CMK (cell line): ENCODE measurements at places on chromosomes 5 and 9.

- DNase-seq: no peak
These were observed 48.9 kb downstream of the ZNF608 start for GRCh38 chr5:124697501-124697900.

- no peak for DNase-seq
These were observed 9.6 kb downstream of the KIF2A start for GRCh38 chr5:62315376-62316175.

- no peak for DNase-seq
These were observed 176.7 kb downstream of the PRR16 start for GRCh38 chr5:120640778-120641177.

- DNase-seq: no peak
These were observed 10.2 kb downstream of the GFRA3 start for GRCh38 chr5:138264183-138264582.

DNA sequence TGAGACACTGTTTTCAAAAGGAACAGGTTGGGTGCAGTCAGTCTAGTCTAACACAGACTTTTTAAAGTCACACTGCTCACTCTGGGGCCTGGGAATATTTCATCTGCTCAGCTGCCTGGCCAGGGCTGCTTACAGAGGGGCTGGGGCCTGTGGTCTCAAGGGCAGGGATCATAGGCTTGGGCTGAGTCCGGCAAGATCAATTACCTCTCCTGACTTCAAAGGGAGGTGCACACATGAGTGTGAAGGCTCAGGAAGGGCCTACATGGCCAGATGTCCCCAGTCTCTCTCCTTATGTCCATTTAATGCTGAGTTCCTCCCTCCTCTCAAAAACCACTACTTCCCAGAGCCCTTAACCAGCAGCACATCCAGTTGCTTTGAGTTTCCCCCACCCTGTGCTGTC, 247.2 kb downstream of the HSPA4 start:
- no peak for DNase-seq

DNA sequence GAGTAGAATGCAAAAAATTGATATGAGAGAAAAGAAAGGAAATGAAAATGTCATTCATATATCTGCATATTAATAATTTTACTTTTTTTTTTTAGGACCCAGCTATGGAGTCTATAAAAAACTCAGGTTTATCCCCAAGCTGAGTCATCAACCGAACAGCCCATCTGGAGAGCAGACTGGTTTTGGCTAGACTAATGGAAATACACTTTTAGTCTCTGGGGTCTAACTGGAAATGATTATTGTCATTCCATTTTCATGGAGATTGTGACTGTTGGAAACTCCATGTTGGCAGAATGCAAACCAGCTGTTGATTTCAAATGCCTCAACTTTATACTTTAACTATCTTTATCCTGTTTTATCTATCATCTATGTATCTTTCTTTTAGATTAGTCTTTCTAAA, 28.7 kb downstream of the ANXA1 start:
- no peak for DNase-seq

- DNase-seq: no peak
These were observed 19.7 kb downstream of the ACSL6 start for GRCh38 chr5:131991593-131992324.

- DNase-seq: no peak
These were observed 162.9 kb upstream of the WWC1 start for GRCh38 chr5:168128557-168128956.

DNA sequence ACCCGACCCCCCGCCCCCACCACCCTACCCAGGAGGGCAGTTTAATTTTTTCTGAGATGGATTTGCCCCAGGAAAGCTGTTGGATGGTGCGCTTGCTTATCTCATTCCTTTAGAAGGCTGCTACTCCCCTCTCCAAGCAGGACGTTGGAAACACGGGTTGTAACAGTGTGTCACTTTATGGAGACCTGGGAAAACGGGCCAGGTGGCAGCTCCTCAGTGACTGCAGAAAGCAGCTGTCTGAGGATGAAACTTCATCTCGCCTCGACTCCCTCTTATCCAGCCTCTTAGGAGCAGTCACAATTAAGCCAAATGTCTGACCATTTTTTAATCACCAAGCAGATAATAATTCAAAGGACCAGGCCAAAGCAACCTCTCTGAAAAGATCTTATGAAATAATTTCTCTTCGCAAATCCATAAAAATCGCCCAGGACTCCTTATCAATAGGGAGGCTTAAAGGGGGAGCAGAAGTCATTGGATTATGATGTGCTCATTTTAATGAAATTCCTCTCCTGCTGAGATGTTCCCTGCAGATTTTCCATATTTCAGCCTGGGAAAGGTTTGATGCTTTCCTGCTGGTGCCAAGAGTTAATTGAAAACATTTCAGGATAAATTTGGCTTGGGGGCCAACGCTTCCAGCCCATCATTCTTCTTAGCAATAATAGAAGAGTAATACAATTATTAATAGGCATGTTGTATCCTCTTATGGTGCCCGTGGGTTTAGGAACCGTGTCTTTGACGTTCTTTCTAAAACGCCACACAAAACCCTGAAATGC, 26.0 kb downstream of the GAS1 start:
- DNase-seq: no peak

DNA sequence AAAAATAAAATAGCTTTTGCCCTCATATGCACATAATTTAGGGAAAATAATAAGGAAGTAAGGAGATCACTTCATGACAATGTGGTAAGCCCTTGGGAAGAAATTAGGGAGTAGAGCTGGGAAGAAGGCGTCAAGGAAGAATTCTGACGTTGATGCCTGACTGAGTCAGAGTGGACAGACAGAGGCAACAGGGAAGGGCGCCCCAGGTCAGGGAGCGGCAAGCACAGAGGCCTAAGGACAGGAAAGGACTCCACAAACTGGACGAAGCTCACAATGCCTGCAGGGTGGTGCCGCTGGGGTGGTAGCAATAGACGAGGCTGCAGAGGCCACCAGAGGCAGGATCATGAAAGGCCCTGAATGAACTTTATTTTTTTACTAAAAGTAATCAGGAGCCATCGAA, 7.6 kb downstream of the DRD1 start:
- DNase-seq: no peak

DNA sequence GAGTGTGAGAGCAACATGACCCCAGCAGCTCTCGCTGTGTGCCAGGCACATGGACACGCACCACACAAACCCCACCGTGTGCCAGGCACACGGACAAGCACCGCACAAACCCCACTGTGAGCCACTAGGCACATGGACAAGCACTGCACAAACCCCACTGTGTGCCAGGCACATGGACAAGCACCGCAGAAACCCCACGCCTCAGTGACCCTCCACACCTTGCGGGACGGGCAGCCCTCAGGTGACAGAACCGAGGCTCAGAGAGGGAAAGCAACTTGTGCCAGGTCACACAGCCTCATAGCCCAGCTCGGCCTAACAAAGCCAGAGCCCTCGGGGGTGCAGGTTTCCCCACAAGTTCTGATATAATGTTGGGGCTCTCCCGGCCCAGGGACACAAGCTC, 2.0 kb upstream of the GPSM1 start:
- DNase-seq: no peak

GRCh38 chr5:53792338-53792737, 231.9 kb downstream of the NDUFS4 start:
- DNase-seq: no peak

- no peak for DNase-seq
These were observed 46.0 kb upstream of the SRFBP1 start for GRCh38 chr5:121915765-121916164.

GRCh38 chr5:38846379-38847011, 683 bp downstream of the OSMR start:
- DNase-seq: no peak

DNA sequence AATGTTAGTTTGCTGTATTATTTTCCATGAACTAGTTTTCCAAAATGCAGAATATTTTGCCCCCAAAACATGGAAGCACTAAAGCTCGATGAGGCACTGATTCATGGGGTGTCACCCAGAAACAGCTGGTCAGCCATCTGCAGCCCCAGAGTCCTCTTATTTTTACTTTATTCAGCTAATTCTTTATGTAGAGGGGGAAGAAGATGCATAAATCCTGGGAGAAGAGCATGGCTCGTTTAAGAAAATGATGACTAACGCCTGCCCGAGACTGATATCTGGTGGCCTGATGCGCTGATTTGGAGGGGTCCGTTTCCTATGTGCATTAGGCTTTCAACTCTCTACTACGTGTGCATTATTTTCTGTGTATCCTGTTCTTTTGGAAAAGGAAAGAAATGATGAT, 390.3 kb upstream of the MEF2C start:
- no peak for DNase-seq

GRCh38 chr9:6440405-6440804, 27.4 kb downstream of the UHRF2 start:
- no peak for DNase-seq

DNA sequence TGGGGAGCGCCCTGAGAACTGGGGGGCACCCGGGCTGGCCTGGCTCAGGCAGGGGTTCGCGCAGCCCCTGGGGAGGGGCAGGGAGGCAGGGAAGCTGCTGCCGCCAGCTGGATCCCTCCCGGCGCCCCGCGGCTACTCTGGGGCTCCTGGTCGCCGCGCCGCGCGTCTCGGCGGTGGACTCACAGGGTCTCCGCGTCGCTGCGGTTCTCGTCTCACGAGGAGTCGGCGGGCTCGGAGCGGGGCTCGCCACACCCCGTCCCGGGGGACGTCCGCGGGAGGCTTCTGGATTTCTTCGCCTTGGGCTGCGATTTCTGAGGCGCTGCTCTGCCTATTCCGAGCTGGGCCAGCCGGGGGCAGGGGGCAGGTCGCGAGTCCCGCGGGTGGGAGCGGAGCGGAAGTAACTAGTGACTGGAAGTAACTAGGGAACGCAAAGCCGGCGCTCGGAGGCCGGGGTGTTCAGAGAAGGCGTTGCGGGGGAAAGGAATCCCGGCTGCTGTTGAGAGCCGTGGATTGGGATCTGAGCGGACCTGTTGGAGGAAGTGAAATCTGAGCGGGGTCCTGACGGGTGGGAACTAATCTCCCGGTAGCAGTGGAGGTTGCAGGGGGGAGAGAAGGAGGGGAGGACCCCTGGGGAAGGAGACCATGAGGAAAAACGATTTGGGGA, 511 bp downstream of the CYSTM1 start:
- no peak for DNase-seq

- no peak for DNase-seq
These were observed 176.4 kb downstream of the PDZD2 start for GRCh38 chr5:31815376-31815775.

- no peak for DNase-seq
These were observed 41.1 kb upstream of the PLPP6 start for GRCh38 chr9:4620881-4621555.

DNA sequence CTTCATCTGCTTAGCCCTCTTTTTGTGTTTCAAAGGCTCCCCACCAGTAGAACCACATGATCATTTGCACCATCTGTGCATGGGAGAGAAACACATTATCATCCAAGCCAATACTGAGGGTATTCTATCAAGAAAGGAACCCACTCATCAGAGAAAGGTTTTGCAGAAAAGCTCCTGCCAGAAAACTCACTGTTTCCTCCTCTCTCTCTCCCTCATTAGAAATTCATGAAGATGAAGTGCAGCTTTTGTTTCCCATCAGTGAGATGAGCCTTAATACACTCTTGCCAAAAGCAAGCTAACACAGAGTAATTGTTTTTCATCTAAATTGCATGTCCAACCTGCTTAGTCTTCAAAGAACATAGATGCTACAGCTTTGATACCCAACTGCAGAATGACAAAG, 142.4 kb upstream of the GRAMD2B start:
- DNase-seq: no peak

DNA sequence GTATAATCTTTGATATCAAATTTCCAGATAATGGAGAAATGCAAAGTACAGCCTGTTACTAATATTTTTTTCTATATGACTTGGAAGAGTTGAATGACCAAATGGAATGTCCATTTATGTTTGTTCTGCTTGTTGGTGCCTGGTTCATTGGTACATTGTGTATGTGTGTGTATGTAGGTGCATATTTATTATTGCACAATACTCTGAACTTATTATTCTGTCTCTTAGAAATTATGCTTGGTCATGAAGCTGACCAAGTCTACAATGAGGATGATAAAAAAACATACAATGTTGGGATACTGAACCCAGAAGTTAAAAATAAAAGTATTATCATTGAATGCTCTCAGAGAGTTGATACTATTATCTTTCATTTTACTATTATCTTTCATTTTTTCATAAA, 706.3 kb downstream of the KCTD16 start:
- DNase-seq: no peak
